ENCODE measurements at places on chromosomes 3 and 15.

DNA sequence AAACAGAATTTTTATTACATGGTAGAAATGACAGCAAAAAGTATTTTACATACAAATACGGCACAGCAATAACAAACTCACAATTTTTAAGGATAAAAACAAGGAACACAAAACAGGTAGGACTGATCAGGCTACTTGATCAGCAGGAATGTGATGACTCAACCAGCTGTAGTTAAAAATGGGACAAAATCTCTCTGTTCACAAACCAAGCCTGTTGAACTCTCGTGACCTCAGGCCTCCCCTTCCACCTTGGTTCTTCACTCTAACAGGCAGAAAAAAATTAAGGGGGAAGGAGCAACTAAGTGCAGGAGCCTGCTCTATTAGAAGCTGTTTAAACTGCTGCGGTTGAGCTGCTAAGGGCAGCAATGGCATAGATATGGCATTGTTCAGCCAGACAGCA lies 18.7 kb downstream of the FBXL22 start:
- DNase-seq, result no peak

GRCh38 chr15:69679623-69680228 lies 227.1 kb downstream of the RPLP1 start:
- no peak for DNase-seq

DNA sequence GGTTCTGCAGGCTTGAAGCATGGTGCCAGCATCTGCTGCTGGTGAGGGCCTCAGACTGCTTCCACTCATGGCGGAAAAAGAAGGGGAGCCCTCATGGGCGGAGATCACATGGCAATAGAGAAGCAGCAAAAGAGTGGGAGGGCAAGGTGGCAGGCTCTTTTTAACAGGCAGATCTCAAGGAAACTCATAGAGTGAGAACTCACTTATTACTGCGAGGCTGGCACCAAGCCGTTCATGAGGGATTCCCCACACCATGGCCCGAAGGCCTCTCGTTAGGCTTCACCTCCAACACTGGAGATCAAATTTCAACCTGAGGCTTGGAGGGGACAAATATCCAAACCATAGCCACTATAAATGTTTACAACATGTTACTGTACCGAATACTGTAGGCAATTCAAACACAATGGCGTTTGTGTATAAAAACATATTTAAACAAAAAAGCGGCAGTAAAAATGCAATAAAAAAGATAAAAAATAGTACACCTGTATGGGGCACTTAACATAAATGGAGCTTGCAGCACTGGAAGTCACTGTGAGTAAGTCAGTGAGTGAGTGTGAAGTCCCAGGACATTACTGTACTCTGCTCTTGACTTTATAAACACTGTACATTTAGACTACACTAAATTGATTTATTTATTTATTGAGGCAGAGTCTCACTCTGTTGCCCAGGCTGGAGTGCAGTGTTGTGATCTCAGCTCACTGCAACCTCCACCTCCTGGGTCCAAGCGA lies 18.8 kb upstream of the MOBP start:
- DNase-seq, result no peak

GRCh38 chr3:180693656-180694055 lies 14.4 kb upstream of the CCDC39 start:
- DNase-seq, result no peak

GRCh38 chr3:29465836-29466235 lies 185.0 kb downstream of the RBMS3 start:
- DNase-seq, result no peak

- no peak for DNase-seq
These were observed 399.4 kb downstream of the ROBO1 start for GRCh38 chr3:79368403-79368802.

- no peak for DNase-seq
These were observed 51.2 kb upstream of the MLF1 start for GRCh38 chr3:158519776-158520175.

DNA sequence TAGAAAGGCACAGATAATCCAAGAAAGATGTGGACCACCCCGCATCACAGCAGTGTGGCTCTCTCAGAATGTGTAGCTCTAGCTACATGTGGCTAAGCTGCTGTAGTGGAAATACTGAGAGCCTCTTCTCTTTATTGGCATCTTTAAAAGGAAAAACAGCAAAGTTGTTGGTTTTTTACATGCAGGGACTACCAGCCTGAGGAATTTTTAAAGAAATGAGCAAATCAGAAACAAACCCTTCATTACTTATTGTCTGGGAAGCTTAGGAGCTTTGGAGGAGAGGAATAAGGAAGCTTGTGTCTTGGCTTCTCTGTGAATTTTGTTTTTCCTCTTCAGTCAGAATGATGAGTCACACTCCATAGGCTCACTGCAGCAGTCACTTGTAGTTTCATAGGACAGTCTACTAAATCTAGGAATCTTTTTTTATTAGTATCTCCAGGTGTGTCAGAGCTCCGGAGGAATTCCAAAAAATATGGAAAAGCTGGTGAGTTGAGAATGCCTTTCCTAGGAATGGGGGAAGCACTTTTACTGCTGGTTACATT lies 27.5 kb downstream of the POLG start:
- no peak for DNase-seq

DNA sequence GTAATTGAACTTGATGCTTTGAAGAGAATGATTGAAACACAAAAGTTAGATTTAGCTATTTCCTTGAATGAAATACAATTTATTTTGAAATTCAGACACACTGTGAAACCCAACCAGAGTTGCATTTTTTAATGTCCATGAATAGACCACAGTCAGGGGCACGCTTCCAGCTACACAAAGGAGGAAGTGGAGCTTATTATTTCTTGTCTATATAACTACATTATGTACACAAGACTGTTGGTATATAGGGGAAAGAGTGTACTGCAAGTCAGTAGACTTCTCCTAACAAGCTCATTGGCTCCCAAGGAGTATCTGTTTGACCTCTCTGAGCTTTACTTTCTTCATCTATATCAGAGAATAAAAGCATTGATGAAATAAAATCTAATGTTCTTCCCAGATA lies 326.2 kb downstream of the RYR3 start:
- no peak for DNase-seq

DNA sequence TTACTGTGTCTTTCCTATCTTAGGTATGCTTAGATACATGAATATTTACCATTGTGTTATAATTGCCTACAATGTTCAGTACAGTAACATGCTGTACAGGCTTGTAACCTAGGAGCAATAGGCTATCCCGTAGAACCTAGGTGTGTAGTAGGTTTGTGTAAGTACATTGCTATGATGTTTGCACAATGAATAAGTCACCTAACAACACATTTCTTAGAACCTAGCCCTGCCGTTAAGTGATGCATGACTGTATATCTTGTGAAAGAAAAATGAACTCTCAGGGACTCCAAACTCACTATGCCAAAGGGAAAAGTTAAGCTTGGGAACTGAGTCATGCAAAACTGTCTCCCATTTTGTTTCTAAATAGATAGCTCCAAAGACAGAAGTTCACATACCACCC lies 91.5 kb upstream of the ACP3 start:
- DNase-seq, result no peak

GRCh38 chr3:179018808-179019207 lies 52.8 kb downstream of the ZMAT3 start:
- DNase-seq, result no peak
